ENCODE measurements at places on chromosomes 6 and 20. TPM values are rescaled to one million over a fixed set of nuclear protein-coding genes. Genes with fewer than 3 reads are reported as not detected.

POM121L2 gene
- total RNA-seq: not detected

NR2E1 gene
- total RNA-seq: not detected

TFAP2D gene
- total RNA-seq: not detected

CENPW gene
- 5.1 TPM for total RNA-seq

MLN gene
- total RNA-seq: not detected

CCR6 gene
- total RNA-seq: 1.4 TPM

UNC5CL gene
- 1.4 TPM for total RNA-seq

GRCh38 chr6:125827788-125828320 is 37.1 kb downstream of the NCOA7 start:
- no peak for DNase-seq

DNA sequence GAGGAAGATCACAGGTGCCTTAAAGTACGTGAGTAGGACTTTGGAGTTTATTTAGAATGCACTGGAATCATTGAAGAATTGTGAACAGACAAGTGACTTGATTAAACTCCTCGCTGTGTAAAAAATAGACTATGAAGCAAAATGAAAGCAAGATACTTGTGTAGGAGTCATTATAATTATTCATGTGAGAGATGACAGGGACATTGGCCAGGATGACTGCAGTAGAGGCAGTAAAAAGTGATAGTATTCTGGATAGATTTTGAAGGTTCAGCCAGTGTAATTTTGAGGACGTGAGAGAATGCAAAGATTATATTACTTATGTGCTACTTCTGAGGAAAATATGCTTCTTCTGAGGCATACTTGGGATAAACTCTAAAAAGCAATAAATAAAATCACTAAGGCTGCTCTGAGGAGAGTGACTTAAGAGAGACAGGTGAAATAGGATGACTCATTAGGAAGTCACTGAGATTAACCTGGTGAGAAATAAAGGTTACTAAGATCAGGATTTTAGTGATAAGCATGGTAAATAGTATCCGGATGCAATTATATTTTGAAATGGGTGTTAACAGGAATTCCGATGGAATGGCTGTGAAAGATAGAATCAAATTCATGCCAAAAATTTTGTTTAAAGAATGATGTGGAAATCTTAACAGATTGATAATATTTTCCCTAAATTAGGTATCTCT is 202.0 kb downstream of the CENPW start:
- DNase-seq: no peak

- no peak for DNase-seq
These were observed 64.7 kb upstream of the TIAM2 start for GRCh38 chr6:154930451-154930851.

DNA sequence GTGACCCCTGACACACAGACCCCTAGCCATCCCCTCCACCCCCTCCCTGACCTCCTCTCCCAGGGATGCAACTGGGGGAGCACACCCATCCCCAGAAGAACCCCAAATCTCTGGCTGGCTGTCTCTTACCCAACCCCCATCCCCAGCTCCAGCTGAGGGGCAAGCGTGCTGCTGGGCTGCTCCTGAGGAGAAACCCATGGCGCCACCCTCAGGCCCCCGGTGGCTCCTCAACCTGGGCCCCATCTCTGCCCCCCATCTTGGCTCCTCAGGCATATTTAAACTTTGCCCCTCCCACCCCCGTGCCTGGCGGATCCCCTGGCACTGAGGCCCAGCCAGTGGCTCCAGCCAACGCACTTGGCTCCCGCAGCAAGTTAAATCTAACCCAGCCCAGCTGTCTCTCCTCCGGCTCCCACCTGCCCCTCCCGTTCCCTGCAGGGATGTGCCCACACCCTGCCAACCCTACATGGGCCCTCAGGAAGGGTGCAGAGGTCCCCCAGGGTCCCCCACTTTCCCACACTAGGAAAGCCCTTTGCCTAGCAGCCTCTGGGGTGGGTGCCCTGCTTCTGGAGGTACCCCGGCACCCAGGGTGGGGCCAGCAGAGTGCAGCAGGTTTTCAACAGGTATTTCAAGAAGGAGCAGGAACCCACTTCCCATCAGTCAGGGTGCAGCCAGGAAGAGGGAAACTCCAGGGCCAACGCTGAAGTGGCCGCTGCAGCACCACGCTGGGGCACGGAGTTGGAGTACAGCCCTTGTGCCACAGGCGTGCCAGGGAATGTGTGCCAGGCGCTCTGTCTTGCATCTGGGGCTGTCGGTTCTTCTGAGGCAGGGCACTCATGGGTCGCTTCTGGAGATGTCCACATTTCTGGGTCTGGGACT is 5.3 kb upstream of the OSBPL2 start:
- DNase-seq: no peak

GRCh38 chr6:5968817-5969734 is 37.6 kb downstream of the NRN1 start:
- peak; percentile 74 for DNase-seq

DNA sequence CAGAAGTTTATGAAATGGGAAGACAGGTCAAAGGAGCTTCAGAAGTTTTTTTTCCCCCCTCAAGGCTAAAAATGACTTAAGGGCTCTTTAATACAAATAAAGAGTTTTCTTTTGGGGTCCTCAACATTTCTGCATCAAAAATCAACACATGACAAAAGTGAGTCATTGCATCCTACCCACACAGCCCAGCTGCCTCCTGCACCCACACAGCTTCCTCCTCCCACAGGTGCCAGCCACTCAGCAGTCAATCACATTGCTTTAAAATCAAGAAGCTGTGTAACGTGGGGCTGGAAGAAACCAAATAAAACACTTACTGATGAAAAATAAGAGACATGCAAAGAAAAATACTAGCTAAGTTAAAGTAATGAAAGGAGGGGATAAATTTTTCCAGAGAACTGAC is 68.5 kb downstream of the MAP3K5 start:
- peak; percentile 65 for DNase-seq

- DNase-seq: no peak
These were observed 496.7 kb downstream of the C6orf118 start for GRCh38 chr6:164812706-164813105.

- no peak for DNase-seq
These were observed 67.3 kb downstream of the SLC22A23 start for GRCh38 chr6:3389390-3390167.

- peak; percentile 27 for DNase-seq
These were observed 1352.6 kb upstream of the GJE1 start for GRCh38 chr6:140779991-140780596.

GRCh38 chr20:50172347-50173013 is 18.1 kb upstream of the CEBPB start:
- DNase-seq: peak; percentile 94

- no peak for DNase-seq
These were observed 62.8 kb upstream of the FOXO3 start for GRCh38 chr6:108497883-108498282.

- DNase-seq: no peak
These were observed 254.6 kb downstream of the EPHA7 start for GRCh38 chr6:93164781-93165180.
